ENCODE measurements at places on chromosomes 2 and 18.

DNA sequence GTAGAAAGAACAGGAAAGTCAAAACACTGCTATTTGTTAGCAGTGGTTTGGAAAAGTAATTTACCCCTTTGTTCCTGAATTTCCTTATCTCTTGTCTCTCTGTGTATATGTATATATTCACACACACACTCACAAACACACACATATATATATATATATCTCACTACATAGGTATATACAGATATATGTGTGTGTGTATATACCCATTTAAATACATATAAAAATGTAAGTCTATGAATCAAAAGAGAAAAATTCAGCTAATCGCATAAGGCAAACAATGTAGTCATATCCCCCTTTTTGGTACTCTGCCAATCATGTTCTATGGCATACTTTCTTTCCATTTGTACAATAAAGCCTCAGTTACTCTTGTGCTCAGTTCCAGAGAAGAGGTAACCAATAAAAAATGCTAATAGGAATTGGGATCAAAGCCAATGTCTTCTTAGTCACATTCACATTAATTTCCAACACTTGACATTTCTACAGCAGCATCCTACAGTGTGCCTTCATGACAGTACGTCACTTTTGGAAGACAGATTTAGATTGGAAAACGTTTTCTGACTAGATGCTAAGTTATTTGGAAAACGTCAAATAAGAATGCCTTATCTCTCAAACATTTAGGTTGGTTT is 94.6 kb downstream of the MC4R start:
- DNase-seq: peak; percentile 62

DNA sequence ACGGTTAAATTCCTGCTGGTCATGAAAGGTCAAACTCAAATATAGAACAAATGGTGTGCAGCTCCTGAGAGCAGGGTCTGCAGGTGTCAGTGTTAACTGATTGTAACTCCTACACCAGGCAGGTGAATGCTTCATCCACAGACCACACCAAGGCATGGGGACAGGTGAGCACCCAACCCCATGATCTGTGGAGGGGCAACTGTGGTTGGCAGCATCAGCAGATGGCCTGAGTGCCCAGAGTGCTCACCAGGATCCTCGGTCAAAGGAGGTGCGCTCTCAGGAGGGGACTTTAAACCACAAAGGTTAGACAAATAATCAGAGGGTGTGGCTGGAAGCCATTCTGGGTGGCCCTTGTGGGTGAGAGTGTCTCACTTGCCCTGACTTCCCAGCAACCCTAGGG is 44.5 kb downstream of the PTGR3 start:
- DNase-seq: no peak

DNA sequence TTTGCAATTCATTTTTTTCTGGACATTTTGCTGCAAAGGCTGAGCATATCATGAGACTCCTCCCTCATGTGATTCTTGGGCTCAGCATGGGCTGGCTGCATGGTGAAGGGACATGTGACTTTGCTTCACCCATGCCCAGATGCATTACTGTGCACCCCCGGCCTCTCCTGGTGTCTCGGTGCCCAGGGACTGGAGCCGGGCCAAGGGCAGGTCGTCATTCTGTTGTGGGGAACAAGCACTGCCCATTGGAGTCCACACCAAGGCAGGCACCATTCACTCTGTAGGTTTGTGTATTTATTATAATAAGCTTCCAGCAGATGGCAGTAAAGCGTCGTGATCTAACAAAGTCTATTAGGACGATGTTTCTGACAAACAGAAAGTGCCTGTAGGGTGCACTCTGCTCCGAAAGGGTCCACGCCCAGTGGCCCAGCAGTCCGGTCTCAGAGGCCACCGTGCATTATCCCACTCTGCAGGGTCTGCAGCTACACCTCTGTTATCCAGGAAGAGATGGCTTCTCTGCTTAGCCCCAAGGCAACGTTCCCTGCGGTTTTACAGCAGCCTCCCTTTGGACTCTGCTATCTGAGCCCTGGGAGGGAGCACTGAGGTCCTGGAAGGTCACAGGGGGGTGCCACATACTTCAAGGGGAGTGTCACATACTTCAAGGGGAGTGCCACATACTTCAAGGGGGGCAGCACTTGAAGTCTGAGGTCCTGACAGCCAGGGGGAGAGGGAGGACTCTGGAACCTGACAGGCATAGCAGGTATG is 219.6 kb downstream of the TSN start:
- DNase-seq: peak; percentile 91

DNA sequence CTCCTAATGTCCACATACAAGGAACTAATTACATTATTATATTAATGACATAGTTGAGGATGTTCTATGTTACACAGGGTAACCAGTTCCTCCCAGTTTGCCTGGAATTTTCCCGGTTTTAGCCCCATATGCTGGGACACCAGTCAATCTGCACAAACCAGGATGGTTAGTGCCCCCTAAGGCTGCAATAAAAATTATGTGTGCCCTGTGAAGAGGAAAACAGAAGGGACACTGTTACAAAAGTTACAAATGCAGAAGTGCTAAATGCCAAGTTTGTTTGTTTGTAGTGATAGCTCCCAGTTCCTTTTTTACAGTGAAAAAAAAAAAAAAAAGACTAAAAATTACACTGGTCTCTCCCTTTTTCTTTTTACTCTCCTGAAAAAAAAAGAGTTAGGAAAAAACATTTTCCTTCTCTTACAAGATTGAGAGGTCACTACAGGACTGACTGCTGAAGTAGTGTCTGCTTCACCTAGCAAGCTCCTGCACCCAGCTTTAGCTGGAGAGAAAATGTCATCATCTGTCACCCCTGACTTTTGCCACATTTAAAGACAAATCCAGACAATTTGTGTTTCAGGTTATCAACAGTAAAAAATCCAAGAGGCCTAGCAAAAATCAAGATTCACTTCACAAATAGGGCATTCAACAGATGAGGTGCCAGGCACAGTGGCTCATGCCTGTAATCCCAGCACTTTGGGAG is 3.2 kb downstream of the ANKRD44 start:
- no peak for DNase-seq

GRCh38 chr2:54642677-54643430 is 80.6 kb upstream of the EML6 start:
- no peak for DNase-seq

GRCh38 chr2:198098918-198099317 is 294.5 kb downstream of the PLCL1 start:
- no peak for DNase-seq

DNA sequence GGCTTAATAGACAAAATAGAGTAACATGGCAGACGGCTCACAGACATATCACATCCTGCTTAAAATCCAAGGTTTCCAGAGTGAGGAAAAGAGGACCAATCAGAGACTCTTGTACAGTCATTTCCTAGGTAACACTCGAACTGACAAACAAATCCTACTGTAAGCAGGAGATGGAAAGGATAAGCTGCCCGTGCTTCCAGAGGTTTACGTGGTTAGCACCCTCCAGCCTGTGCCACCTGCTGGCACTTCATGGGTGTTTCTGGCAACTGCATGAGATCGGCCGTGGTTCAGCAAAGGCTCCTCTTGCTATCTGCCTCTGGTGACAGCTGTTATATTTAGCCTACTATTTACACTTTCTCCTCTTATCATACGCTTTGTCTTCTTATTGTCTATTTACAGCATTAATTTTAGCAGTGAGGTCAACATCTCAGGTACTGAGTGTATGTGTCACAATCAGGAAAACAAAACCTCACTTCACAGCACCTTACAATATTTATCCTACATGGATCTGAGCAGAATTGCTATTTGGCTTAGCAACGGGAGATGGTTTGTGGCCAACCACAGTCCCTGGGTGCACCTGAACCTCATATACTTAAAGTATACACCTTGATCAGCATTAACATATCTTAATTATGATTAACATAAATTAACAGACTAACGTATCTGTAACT is 226.9 kb downstream of the TMEM163 start:
- no peak for DNase-seq

DNA sequence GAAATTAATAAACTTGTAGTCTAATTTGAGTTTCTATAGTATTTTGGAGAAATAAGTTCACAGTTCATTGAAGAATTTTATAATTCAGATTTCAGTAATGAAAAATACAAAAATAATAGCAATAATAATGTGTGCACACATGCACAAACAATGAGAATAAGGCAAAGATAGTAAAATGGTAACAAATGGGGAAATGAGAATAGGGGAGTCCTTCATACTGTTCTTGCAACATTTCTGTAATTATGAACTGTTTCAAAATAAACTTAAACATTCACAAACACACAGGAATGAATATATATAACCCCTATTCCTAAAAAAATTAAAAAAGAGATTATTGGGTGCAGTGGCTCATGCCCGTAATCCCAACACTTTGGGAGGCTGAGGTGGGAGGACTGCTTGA is 63.9 kb downstream of the SPRED2 start:
- DNase-seq: no peak

DNA sequence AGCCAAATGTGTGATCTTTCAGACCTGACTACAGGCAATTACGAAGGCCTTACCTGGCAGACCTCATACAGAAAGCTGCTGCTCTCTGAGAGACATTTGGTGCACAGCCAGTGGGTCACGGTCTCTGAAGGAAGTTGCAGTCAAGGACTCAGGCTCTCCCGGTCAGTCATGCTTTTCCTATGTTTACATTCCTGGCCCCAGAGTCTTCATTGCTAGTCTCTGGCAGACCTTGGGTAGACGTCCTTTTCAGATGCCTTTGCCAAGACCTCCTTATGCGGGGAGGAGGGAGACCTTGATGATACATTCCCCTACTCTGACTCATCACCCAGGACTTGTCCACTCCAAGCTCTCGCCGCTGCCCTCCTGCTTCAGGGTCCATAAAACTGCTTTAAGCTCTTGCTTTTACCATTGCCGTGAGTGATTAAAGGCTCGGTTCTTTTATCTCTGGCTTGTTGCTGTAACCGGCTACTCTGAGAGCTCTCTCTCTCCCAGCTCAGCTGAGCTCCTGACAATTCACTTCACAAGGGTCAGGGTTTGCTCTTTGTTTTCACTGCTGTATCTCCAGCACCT is 62.0 kb upstream of the SLC35F5 start:
- peak; percentile 98 for DNase-seq

DNA sequence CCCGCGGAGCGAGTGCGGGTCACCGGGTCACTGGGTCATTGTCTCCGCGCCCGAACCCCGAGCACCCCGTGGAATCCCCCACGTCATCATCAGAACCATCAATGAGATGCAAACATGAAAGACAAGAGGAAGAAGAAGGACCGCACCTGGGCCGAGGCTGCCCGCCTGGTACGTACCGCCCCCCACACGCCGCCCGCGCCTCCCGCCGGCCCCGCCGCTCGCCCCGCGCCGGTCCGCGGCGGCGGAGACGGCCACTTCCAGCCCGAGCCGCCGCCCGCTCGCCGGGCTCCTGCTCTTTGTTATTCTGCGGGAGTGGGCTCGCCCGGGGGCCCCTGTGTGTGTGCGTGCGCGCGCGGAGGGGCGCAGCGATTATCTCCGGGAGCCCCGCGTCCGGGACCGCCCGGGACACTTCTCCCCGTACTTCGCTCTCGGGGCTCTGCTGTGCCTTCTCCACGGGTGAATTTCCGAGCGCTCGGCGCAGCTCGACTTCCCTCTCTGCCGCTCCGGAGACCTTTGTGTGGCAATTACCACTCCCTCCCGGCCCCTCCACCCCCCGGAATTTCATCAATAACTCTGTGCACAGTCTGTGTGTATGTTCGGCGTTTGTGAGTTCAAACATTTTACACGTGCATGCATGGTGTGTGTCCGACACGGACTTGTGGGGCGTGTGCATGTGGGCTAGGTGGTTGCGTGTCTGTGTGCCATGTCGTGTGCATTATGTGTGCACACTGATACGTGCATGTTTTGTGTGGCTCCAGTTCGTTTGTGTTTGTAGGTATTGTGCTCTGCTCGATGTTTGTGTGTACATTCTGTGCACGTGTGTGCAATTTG is 714 bp downstream of the ASXL3 start:
- no peak for DNase-seq

DNA sequence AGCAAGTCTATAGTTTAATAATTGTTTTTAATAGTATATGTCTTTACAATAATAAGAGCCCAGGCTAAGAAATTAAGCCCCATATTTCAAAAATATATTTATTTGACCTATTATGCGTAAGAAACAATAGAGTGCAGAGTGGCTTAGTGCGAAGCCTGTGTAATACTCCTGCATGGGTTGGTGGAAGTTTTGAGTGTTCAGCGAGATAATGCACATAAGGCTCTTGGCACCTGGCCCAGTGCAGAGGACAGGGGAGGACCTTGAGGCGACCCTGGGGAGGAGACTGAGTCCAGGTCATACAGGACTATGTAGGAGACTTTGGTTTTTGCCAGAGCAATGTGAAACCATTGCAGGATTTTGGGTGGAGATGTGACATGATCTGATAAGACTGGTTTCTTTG is 132.4 kb upstream of the ST6GAL2 start:
- no peak for DNase-seq

DNA sequence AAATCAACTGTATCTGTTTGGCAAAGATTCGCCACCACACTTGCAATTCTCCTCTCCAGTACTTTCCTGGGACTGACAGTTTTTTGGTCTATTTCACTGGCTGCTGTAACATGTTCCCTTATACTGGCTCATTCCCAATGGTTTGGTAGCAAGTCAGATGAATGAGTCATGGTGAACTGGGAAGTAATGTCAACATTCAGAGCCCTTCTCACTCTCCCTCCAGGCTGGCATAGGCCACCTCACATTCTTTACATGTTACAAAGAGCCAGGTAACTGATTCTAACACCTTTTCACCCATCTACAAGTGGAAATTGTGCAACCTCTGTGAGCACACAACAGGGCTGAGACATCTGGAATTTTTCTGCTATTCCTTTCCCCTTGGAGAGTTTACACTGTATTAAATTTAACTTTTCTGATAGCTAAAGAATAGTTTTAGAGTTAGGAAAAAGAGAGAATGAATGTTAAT is 111.3 kb upstream of the TLK1 start:
- peak; percentile 91 for DNase-seq

- no peak for DNase-seq
Observed at GRCh38 chr2:129252781-129253460, 726.5 kb upstream of the RAB6C start.

DNA sequence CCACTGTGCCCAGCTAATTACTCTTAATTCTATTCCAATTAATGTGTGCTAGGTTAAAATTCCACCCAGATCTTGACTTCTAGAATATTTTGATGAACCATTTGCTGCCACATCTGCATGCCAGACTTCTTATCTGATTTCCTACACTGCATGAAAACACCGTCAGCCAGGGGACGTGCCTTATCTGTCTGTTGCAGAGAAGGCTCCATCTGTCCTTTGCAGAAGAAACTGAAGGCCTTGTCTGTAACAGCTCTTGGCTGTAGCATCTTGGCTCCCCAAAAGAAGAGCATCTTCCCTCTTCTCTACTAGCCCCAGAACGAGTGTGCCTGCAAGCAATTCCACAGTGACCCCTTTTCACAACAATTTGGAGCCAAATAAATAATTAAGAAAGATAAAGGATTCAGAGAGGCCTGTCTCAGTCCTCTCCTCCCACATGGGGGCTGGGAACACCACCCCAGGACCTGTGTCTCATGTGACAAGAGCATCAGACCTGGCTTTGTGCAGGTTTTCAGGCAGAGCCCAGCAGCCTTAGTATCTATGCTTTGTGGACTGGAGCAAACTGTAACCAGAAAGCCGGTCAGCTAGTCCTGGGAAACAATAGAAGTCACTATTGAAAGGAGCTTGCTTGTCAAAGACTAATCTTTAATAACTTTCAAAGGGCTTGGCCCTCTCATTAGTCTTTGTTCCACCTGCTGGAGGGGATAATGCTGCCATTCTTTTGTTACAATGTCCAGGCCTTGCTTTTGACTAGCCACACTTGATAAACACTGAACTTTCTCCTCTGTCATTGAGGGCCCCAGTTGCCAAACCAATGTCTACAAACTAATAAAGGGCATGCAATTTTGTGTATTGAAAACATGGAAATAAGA is 84.0 kb upstream of the NEUROD1 start:
- DNase-seq: no peak
